ENCODE measurements at places on chromosomes 5 and 9.
A peak's percentile ranks its signal among the peaks of the same experiment; 100 is the strongest.

GRCh38 chr5:171776213-171776612, 9.4 kb upstream of the SMIM23 start:
- DNase-seq: no peak

DNA sequence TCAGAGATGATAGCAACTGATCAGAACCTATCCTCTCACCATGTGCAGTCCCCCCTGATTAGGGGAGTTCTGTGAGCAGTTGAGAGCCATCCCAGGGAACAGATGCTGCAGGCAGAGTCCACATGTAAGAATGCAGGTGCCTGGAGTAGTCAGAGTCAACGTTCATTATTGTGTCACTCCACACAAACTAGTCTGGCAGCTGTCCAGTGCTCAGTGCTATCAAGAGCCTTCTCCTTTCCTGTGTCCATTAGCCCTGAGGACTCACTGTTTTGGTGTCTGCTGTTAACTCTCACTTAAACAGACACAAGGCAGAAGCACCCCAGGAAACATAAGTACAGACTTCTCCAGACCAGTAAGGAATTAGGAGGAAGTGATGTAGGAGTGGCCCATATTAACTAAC, 2.5 kb downstream of the SH3TC2 start:
- no peak for DNase-seq

- no peak for DNase-seq
Measured at GRCh38 chr5:43390471-43390870, 21.7 kb downstream of the CCL28 start.

DNA sequence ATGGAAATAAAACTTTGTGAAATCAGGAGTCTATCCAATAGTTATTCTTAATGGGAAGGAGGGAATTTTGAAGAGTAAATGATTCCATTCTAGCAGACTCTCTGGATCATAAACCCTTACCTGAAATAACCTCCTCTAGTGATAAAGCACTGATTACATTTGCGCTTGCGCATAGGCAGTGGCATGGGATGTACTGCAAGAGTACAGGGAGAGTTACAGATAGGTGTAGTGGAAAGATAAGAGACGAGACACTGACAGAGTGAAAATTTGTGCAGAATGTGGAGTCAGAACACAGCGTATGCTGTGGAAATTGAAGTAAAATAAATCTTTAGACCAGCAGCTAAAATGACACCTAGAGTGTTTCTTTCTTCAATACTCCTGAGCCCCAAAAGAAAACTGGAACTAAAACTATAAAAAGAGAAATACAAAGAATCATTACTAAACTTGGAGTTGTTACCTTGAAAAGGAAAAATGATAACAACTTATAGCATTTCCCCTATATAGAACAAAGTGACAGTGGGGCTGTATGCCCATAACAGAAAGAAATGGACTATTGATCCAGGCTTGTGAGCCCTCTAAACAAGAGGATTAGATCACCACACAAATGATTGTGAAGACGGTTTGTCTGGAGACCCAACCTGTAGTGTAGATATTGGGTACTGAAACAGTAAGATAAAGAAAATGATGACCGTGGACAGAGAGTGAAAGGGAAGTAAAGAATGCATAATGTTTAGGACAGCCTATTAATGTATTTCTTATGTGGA, 1471.2 kb upstream of the NUDT12 start:
- DNase-seq: no peak

DNA sequence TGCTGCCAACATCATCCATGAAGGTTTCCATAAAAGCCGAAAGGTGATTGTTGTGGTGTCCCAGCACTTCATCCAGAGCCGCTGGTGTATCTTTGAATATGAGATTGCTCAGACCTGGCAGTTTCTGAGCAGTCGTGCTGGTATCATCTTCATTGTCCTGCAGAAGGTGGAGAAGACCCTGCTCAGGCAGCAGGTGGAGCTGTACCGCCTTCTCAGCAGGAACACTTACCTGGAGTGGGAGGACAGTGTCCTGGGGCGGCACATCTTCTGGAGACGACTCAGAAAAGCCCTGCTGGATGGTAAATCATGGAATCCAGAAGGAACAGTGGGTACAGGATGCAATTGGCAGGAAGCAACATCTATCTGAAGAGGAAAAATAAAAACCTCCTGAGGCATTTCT, 10.1 kb downstream of the TLR4 start:
- peak; percentile 23 for DNase-seq

DNA sequence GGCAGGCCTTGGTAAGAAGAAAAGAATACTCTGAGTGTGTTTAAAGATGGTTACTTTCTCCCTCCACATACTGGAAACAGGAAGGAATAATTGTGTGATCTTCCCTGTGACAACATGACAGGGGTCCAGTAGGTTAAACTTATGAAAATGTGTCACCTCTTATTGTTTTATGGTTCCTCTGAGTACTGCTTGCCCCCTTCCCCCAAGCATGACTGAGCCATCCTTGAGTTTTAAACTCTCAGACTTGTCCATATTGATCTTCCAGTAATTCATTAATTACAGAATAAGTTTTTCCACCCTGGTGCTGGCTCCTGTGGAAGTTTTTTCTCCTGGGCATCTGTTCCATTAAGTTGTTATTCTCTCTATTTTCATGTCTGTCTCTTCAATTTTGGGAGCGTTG, 95.8 kb downstream of the CNTLN start:
- DNase-seq: no peak

- no peak for DNase-seq
Measured at GRCh38 chr9:108675708-108676107, 180.1 kb downstream of the ACTL7B start.

- peak; percentile 84 for DNase-seq
Measured at GRCh38 chr9:91150998-91151717, 210.6 kb downstream of the AUH start.

- no peak for DNase-seq
Measured at GRCh38 chr5:26326153-26326759, 712.1 kb downstream of the CDH9 start.

- DNase-seq: no peak
Measured at GRCh38 chr5:106907979-106908378, 762.8 kb downstream of the EFNA5 start.

DNA sequence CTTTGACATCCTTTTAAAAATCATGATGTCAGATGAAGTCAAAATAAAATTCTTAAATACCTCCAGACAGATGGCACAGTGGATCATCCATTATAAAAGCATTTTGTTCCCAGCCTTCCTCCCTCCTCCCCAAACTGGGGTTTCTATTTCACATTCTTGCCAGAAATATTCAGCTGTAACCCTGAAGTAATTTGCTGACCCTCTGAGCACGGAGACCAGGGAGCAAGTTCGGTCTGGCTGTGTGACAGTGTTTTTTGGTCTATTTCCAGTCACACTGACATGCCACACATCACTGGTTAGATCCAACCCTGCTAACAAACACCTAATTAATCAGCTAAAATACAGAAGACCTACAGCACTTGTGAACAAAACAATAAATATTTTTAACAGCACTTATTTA, 126.2 kb upstream of the DMRT1 start:
- no peak for DNase-seq

GRCh38 chr9:69028754-69029153, 6.8 kb upstream of the FXN start:
- no peak for DNase-seq

- DNase-seq: no peak
Measured at GRCh38 chr5:54533541-54534190, 16.1 kb downstream of the SNX18 start.

DNA sequence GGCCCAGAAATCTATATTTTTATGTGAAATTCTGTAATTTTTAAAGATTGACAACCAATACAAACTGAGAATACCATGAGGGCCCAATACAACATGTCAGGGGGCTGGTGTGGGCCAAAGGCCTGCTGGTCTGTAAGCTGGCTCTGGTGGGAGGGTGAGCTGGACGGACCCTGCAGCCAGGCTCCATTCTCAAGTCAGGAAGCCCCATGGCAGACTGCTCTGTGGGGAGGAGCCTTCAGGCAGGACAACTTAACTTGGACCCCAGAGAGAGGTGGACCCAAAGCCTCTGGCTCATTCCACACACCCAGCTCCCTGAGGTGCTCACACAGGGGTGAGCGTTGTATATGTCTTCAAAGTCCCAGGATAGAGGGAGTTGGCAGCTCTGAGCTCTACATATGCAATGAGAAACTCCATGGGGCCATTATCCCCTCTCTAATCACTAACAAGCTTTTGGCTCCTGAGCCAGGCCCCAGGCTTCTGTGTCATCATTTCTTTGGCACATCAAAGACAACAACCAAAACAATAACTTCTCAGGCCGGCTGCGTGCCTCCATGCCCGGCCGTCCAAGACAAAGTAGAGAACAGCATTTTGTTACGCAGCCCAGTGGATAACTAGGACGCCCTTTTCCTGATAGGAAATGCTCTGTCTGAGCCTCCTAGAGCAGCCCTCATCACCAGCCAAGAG, 6.4 kb downstream of the SEPTIN8 start:
- DNase-seq: no peak

DNA sequence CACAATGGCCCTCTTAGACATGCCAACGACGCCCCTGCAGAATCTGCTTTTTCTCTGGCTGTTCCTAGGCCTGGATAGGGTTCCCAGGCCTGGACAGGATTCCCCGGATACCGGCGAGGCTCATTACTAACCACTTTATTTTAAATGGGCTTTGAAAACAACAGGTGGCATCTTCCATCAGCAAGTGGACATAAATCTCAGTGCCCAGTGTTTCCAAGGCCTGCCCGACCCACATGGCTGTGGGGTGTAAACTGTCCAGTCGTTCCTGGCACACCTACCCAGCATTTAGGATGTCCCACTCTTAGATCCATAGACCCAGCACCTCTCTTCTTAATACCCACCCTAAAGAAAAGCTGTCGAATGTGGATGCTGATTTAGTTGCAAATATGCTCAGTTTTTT, 896 bp downstream of the CMBL start:
- DNase-seq: no peak

GRCh38 chr5:175385691-175386362, 58.2 kb downstream of the DRD1 start:
- no peak for DNase-seq

GRCh38 chr9:69599232-69599971, 72.8 kb downstream of the APBA1 start:
- no peak for DNase-seq

DNA sequence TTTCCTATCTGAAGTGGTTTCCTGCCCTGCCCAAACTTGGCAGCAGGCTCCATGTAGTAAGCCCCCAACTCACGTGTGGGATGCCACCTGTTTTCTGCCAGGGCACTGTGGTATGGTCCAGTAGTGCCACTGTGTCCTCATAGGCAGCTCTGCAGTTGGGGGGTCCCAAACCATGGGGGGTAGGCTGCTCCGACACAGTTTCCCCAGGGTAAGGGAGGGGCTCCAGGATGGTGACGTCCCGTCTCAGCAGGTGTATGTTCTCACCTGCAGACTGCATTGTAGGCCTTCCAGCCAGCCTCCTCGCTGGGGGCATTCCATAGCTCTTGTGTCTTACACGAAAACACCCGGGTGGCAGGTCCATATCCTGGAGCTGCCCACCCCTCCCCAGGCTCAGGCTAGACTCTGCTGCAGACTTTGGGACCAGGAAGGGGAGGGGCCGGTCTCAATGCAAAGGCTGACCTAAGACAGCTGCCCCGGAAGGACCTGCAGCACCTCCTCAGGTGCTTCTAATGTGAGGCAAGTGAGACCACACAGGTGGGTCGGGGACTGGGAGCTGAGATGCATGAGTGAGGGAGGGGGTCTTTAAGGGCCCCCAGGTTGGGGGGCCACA, 330.5 kb upstream of the IRX4 start:
- no peak for DNase-seq

- DNase-seq: no peak
Measured at GRCh38 chr5:132003170-132003744, 8.2 kb downstream of the ACSL6 start.

- peak; percentile 85 for DNase-seq
Measured at GRCh38 chr5:149834246-149834855, 104.2 kb downstream of the PPARGC1B start.

GRCh38 chr5:159010661-159011442, 88.9 kb downstream of the EBF1 start:
- DNase-seq: peak; percentile 93
